ENCODE measurements at places on chromosomes 1 and 21.
A peak's percentile ranks its signal among the peaks of the same experiment; 100 is the strongest.

DNA sequence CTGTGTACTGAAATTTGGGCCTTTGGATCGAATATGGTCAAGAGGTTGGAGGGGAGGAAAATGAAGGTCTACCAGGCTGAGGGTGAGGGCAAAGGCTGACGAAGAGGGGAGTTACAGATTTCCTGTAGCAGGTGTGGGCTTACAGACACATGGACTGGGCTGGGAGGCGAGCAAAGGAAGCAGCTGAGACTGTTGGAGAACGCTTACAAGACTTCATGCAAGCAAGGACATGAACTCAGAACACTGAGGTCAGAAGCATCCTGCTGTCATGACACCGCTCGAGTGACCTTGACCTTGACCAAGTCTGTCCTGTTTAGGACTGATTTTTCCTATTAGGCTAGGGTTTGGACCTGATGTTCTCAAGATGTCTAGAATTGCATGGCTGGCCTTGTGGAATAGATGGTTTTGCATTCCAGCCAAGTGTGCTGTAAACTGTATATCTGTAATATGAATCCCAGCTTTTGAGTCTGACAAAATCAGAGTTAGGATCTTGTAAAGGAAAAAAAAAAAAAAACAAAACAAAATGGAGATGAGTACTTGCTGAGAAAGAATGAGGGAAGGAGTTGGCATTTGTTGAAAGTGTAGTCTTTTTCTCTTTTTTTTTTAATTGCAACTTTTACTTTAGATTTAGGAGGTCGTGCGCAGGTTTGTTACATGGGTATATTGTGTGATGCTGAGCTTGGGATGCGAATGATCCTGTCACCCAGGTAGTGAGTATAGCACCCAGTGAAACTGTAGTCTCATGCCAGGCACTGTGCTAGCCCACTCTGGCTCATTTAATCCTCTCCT lies 5.8 kb downstream of the ELF3 start:
- DNase-seq, result peak; percentile 42

DNA sequence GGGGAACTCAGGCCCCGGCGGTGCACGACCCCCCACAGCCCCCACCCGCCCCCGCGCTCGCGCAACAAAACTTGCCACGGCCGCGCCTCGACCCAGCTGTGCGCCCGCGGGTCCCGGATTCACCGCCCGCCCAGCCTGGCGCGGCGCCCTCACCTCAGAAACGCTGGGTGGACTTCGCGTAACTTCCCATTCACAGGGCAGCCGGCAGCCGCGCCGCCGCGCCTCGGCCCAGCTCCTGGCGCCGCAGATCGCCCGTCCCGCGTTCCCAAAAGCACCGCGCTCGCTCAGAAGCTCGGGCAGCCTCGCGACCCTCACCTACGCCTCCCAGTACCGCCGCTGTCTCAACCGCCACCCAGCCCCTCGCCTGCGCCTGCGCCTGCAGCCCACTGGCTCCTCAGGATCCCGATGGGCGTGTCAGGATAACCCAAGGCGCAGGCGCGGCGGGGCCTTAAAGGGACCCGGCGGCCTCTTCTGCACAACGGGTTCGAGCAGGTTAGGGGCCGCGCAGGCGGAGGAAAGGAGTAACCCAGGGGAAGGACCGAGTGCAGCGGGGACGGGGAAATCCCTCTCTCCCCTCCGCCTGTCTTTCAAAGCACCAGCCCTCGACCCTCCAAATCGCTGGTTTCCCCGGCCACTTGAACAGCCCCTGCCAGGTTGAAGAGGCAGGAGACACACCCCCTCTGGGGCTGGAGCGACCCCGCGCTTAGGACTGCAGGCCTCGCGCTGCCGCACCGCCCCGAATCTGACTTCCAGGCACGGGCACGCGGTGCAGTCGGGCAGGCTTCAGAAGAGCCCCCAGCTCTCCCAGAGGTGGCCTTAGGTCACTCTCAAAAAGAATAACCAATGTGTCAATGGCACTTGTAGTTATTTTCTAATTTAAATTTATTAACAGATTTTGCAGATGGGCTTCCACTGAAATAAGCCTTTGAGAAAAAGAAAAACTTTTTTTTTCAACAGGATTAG lies at the start of gene NBPF1:
NBPF1 (minus strand) TSS at position 380 of the 963 bp plus-strand sequence.
- DNase-seq, result peak; percentile 99

DNA sequence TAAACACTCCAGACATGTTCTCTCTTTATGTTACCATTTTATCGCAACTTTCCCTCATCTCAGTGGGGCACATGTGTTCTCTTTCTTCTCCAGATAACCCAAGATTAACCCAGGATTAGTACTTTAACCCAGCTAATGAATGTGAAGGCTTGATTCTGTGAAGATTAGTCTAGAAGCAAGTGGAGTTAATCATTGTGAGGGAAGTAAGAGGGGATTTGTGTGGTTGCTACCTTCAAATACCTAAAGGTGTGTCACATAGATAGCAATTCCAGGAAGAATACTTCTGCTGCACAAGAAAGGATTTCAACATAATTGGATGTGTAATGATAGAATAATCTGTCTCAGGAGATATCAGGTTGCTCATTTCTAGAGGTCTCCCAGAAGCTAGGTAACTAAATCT lies 327.1 kb downstream of the PBX1 start:
- no peak for DNase-seq

GRCh38 chr1:190376044-190376443 lies 101.6 kb downstream of the BRINP3 start:
- DNase-seq, result no peak
